ENCODE measurements at places on chromosomes 3 and 15.

- no peak for DNase-seq
Measured at GRCh38 chr3:128112357-128112968, 11.1 kb downstream of the RUVBL1 start.

GRCh38 chr3:124125315-124125714, 133.4 kb upstream of the ROPN1 start:
- no peak for DNase-seq

DNA sequence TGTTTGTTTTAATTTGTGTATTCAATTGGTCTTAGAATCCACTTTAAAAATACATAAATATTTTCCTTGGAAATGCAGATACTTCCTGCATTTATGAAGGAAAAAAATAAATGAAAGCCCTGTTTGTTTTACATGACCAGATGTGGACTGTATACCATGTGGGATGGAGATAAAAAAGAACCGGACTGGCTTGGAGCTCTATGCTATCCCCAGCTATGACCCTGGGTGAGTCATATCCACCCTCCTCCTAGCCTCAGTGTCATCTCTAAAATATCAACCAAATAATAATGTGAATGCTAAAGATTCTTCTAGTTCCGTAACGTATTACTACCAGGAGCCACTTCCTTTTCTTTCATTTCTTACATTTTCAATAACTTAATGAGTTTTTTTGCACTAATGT, 44.5 kb upstream of the PDZRN3 start:
- no peak for DNase-seq

DNA sequence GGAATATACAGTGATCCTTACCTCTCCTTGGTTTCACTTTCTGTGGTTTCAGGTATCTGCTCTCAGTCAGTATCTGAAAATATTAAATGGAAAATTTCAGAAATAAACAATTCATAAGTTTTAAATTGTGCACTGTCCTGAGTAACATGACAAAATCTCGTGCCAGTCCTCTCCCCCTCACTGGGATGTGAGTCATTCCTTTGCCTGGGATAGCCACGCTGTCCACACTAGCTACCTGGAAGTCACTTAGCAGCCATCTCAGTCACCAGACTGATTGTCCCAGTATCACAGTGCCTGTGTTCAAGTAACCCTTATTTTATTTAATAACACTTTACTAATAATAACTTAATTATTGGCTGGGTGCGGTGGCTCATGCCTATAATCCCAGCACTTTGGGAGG, 15.3 kb upstream of the KLHL25 start:
- DNase-seq = no peak

- no peak for DNase-seq
Measured at GRCh38 chr3:51691021-51691420, 15.8 kb upstream of the GRM2 start.

Measured in GM19239 (cell line).